ENCODE measurements at places on chromosomes 5 and 9.

GRCh38 chr9:14932641-14933040, 22.4 kb upstream of the FREM1 start:
- DNase-seq: no peak

DNA sequence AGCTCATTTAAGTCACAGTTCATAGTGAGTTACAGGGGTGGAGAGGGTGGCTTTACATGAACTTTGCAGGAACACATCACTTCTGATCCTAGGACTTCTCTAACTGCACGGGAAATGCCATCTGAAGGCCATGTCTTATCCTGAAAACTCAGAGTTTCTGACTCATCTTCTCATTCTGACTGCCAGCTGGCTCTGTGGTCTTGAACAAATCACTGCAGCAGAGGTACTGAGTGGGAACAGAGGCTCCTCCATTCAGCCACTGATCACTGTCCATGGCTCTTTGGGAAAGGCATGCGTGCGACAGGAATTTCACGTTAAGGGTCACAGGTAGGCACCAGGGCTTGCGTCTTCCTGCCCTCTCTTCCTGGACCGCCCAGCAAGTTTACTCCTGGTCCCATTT, 114.6 kb upstream of the LRRTM2 start:
- no peak for DNase-seq

- DNase-seq: no peak
Measured at GRCh38 chr5:97096191-97096590, 46.2 kb downstream of the LIX1 start.

DNA sequence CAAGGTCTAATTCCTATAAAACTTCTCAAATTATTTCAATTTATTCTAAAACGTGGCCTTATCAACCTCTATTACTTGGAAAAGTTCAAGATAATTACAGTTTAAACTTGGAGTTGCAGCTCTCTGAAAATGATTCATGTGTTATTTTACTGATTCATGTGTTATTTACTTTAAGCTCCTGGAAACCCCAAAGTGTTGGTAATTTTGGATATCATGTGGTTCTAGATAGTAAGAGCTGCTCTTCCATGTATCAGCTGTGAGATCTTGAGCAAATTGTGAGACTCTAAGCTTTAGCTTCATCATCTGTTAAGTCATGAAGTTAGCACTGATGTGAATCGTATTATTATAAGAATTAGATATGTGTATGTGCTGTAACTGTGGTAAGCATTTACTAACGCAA, 749.2 kb downstream of the TLE4 start:
- no peak for DNase-seq

GRCh38 chr9:121649476-121650216, 1.8 kb upstream of the DAB2IP start:
- DNase-seq: no peak

DNA sequence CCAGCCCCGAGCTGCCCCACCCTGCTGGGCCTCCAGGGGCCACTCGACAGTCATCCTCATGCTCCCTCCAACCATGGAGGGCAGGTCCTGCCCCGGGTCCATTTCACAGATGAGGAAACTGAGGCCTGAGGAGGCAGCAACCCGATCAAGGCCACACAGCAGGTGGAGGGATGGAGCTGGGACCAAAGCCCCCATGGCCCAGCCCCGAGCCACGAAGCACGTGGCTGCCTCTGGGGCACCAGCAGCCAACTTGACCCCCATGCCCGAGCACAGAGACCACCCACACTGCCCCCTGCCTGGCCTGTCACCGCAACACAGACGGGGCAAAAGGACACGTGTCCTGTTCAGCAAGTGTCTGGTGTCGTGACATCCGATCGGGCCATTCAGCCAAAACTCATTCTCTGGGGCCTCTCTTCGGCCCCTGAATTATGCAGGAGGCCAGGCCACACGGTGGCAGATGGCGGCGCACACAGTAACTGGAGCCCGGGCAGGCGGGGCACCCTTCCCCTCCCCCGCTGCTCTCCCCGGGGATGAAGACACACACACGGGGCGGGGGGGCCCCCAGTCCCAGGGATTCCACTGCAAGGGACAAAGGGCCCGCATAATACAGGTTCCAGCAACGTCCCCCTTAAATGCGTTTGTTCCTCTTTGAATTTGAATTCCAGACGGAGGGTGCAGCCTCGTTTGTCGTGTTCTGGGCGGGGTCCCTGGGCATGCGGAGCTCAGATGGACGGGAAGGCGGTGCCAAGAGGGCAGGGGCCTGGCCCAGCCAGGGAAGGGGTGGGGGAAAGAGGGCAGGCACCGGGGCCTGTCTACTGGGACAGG, 29.4 kb upstream of the TMEM250 start:
- DNase-seq: peak; percentile 50

DNA sequence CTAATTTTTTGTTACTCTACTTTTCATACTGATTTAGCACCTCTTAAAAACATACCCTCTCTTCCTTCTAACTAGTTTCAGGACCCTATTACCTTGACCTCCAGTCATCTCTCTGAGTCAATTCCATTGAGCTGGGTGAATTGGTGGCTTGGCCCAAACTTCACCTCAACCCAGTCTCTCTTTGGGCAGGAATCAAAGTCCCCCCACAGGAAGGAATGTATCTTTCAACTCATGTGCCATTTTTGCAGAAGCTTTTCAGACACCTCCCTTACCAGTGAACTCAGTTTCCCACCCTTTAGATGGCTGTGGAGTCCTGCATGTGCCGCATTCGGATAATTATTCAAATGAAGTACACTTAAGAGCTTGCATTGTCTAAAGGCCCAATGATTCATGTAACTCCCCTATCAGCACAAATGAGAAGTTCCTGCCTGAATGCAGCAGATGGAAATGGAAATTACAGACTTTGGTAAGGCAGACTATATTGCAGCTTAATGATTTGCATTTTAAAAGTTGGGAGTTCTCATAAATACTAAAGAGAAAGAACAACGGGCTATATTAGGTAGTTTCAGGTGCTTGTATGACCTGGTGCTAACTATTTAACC, 693.5 kb downstream of the PTPRD start:
- DNase-seq: no peak

DNA sequence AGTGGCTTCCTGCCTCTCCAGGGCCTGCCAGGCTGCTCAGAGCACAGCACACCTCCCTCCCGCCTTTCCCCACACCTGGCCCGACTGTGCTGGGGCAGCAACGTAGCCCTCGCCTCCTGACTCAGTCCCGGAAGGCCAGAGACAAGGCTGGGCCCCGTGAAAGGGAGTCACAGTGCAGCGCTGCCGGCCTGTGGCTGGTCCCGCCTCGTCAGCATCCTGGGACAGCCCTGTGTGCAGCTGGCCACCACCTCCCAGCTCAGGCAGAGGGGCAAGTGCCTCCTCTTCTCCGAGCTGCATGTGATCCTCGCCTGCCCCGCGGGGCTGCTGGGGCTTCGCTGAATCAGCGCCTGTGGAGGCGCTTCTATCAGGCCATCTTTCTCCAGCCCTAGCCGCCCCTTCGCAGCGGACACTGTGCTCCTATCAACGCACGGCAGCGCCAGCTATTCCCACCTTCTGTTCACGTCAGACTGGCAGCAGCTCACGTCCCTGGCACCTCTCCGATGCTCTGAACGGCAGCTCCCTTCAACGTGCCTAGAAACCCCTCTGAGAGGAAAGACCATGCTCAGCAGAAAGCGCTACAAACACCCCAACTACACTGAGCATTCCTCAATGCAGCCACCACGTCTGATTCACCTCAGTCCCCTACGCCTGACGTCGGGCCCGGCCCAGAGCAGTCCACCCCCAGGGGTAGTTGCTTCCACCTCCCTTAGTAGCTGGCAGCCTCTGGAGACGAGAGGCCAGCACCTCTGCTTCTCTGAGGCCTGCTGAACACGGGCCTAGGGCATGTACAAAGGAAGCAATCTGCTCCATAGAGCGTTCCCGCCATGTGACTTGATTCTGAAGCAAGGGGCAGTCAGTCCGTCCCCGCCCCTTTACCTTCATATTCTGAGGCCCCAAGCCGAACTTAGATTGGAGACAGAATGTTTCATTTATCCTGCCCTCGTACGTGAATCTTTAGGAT, 78.8 kb downstream of the GPR21 start:
- no peak for DNase-seq

DNA sequence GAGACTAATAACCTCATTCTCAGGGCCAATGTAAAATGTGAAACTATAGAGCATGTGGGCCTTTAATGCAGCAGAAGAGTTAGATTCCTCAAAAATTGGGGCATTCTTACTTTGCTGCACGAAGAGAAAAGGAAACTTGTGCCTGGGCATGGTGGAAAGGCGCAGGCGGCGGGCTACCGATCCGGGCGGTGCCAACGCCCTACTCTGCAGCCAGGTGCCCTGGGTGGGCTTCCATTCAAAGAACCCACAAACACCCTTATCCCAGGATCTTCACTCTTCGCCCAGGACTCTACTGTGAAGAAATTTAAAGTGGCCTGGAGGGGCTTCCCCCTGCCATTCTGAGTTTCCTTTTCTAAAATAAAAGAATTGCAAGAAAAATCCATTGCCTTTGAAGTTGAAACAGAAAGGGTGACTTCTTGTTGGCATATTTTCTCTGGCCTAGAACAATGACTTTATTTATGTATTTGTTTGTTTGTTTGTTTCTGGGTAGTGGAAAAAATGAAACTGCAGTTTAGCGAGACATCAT, 124.9 kb downstream of the TMEM161B start:
- DNase-seq: no peak

DNA sequence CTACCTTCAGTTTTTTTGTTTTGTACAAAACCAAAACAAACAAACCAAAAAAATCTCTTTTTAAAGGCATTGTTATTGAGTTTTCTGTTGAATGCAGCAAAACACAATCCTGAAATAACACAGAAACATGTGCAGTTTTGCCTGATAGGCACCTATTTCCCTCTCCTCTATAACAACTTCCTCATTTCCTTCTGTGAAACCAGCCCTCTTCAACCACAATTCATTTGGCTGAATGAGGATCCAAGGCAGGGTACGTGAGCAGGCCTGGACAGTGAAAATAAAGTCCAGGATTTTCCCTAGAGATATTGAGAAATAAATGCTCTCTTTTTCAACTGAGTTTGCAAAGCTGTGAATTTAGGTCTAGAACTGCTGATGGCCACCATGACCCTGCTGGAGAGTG, 134.8 kb upstream of the LARP1 start:
- DNase-seq: no peak

- DNase-seq: peak; percentile 64
Measured at GRCh38 chr5:36692791-36693763, 86.7 kb downstream of the SLC1A3 start.

- DNase-seq: no peak
Measured at GRCh38 chr5:2194236-2194555, 311.5 kb upstream of the IRX4 start.

DNA sequence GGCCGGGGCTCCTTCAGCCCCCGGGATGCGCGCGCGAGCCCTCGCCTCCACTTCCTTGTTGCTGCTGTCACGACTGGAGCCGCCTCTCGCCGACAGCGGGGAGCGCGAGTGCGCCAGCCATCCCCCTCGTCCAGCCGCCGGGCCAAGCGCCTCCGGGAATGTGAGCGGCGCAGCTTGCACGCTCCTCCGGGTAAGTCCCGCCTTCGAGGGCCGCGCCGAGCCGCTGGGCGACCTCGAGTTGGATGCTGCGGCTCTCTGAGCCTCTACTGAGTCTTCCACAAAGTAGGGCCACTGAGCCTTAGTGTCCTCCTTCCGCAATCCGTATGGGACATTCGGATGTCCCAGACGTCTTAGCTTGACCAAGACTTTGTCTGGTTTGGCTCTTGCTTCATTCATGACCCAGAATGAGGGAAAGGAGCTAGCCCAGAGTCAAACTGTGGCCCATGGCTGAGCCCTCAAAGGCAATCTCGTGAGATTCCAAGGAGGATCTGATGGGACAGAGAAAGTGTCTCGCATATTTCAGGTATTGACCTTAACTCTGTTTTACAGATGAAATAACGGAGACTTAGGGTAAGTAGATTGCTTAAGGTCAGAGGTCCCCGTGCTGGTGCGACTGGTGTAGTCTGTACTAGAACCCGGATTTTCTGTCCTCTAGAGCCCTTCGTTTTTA, 586 bp downstream of the HMGXB3 start:
- no peak for DNase-seq

DNA sequence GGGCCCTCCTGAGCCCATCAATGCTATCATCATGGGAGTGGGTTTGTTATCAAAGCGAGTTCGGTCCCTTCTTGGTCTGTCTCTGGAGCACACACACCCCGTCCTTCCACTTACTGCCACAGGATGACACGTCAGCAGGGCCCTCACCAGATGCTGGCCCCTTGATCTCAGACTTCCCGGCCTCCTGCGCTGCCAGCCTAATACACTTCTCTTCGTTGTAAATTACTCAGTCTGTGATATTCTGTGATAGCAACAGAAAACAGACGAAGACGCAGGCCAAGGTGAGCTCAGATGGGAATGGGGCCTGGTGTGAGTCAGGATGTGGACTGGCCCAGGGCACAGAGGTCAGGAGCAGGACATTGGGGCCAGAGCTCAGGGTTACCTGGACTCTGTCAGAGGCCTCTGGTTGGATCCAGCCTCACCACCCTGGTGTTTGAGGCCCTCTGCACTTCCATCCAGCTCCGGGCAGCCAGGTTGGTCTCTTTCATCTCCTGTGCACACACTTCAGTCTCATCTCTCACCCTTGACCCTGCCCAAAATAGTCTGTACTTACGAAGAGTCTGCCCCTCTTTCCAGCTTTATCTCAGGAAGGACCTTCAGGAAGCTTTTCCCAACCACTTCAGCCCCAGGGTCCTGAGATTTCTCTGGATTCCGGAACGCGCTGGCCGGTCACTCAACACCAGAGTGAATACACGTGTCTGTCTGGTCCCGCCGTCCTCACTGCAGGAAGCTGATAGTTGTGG, 26.0 kb upstream of the CNOT6 start:
- DNase-seq: no peak

- DNase-seq: no peak
Measured at GRCh38 chr5:37876943-37877342, 37.1 kb upstream of the GDNF start.

- no peak for DNase-seq
Measured at GRCh38 chr9:96222132-96222531, 79.8 kb downstream of the HSD17B3 start.

DNA sequence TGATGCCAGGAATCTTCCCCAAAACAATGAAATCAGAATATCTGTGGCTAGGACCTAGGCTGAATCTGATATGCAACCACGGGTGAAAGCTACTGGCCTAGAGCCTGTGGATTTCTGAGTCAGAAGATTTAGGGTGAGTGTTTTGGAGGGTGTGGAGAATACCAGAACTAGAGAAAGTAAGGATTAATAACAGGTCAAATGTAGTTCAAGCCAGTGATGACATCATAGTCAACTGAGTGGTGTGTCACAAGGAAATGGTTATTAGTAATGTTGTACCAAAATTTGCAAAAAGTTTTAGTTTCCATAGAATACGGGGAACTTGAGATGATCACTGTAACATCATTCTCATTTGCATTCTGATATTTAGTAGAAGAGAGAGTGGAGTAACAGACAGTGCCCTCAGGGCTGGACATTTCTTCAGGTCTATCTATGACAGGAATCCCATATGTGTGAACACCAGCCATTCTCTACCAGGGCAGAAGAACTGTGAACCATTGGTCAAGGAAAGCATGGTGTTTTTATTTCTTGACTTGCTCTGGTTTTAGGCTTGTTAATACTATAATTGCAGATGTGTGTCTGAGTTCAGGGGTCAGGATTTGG, 3.7 kb downstream of the GALNT12 start:
- DNase-seq: no peak

DNA sequence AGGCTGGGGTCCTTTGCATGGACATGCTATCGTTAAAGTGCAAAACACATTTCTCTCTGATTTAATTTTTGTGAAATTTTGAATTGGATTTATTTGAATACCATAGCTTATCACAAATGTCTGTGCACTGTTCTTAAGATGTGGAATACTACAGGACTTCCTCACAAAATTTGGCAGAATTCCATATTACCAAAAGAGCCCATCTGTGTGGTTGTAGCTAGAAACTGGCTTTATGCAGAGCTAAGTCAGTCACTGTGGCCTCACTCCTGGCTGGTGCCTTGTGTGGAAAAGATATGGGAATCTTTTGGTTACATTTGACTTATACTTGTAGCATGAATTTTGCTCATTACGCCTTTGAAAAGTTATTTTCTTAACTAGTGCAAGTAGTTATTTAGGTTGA, 35.5 kb downstream of the ACO1 start:
- peak; percentile 29 for DNase-seq

Data from DMS 273 treated with DMSO at 0.1 percent for 48 hours (cell line).